ENCODE measurements at places on chromosomes 7 and 10.
A peak's percentile ranks its signal among the peaks of the same experiment; 100 is the strongest.

DNA sequence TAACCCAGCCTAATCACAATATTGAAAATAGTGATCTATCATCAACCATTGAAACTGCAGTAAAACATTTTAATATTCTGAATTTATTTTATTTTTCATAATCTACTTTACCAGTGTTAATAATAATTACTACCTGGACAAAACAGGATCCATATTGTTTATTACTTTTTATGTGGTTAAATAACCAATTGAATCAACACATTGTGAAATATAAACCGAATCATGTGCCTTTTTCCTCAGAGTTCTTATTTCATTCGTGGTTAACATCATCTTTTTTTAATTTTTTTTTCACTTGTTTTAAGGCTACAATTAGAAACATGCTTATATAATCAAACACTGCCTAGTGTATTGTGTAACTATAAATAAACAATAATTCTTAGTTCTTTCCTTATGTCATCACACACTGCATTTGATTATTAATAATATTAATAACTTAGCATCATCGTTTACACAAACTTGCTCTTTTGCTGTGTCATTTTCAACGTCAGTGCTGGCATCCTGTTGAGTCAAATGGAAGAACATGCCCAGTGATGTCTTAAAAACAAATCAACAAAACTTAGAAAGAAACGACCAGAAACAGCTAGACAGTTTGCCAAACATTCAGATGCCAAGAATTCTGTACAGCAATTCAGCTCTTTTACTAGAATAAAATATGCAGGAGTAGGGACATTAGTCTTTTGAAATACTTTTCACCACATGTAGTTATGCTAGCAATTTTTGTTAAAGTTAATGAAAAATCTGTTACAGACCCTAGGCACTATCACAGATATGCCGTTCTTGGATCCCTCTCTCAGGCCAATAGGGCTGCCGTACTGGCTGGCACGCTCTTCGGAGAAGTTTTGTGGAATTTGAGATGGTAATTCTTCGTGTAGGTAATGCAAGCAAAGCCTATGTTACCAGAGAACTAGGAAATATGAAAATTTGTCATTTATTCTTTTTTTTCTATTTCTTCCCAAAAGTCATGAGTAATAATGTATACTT, 330.4 kb upstream of the SEMA3A start:
- DNase-seq, result no peak

DNA sequence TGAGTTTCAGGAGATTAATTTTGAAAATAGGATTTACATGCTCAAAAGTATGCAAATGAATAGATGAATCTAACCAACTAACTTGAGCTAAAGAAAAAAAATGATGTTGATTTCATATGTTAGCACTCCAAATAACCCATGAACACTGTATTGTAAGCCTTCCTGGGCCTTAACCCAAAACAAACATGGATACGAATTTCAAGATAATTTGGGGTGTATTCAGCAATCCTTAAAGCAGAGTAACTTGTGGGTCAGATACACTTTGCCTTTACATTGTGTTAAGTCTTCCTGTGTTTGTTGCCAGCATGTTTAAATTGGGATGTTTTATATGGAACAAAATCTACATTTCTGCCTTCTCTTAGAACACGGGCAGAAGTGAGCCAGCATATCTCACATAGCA, 124.2 kb upstream of the WDR11 start:
- no peak for DNase-seq

GRCh38 chr7:83410989-83411591, 237.8 kb downstream of the SEMA3E start:
- DNase-seq, result peak; percentile 15

DNA sequence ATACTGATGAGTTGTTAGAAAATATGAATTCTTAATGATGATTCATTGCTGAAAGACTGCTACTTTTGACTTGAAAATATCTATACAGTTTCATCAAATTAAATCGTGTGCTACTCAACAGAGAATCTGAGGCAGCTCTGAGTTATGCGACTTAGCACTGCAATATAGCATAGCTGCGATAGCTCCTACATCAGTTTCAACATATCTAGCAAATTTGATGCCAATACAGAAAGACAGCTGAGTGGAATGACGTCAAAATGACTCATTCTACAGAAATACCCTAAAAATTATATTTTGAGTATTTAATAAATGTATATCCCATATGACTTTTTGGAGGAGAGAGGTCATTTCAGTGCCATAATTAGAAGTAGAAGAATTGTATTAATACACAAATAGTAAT, 1.1 kb upstream of the TARP start:
- DNase-seq, result no peak

- no peak for DNase-seq
These were observed 3.5 kb upstream of the BPGM start for GRCh38 chr7:134643131-134643530.

- no peak for DNase-seq
These were observed 8.5 kb upstream of the STX1A start for GRCh38 chr7:73727952-73728351.

Data from nephron progenitor cell (in vitro differentiated cells).